ENCODE measurements at places on chromosomes 6 and 20.

- no peak for DNase-seq
Measured at GRCh38 chr6:108945681-108946159, 97.5 kb downstream of the ARMC2 start.

- no peak for DNase-seq
Measured at GRCh38 chr20:54606380-54606779, 131.0 kb downstream of the DOK5 start.

DNA sequence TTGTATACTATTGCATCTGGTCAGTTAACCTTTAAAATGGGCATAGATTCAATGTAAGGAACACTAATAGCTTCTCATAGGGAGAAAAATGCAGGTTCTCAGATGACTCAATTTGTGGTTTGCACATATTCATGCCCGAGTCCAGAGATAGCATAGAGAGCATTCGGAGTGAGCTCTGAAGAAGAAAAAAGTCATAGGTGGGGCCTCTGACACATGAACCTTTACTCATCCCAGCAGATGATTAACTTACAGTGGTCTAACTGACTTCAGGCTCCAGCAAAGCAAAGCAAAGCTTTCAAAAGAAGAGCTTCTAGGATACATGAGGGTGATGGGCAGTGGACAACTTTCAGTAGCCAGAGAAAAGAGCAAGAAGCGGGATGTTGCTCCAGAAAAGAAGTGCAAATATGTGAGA lies 55.3 kb upstream of the BTN3A2 start:
- DNase-seq: no peak

DNA sequence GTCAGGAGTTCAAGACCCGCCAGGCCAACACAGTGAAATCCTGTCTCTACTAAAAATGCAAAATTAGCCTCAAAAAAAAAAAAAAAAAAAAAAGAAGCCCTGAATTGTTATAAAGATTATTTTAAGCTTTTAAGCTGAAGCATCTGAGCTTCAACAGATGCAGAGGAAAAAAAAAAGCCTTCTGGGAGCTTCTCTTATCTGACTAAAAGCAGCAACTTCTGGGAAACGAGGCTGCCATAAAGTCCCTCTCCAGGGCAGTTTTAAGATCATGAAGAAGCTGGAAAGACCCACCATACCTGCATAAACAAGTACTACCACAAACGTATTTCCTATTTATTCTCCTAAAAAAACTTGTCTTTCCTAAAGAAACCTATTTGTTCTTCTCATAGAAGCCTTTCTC lies 3.6 kb downstream of the SERINC3 start:
- no peak for DNase-seq

- no peak for DNase-seq
Measured at GRCh38 chr6:115717472-115717871, 343.2 kb downstream of the FRK start.
